Stimulated activated CD4-positive, alpha-beta T cell treated with anti-CD3 and anti-CD28 coated beads, Interleukin-15, amount 100 ng/mL, for 1 hour (primary cell): ENCODE measurements at places on chromosomes 6 and 20.

DNA sequence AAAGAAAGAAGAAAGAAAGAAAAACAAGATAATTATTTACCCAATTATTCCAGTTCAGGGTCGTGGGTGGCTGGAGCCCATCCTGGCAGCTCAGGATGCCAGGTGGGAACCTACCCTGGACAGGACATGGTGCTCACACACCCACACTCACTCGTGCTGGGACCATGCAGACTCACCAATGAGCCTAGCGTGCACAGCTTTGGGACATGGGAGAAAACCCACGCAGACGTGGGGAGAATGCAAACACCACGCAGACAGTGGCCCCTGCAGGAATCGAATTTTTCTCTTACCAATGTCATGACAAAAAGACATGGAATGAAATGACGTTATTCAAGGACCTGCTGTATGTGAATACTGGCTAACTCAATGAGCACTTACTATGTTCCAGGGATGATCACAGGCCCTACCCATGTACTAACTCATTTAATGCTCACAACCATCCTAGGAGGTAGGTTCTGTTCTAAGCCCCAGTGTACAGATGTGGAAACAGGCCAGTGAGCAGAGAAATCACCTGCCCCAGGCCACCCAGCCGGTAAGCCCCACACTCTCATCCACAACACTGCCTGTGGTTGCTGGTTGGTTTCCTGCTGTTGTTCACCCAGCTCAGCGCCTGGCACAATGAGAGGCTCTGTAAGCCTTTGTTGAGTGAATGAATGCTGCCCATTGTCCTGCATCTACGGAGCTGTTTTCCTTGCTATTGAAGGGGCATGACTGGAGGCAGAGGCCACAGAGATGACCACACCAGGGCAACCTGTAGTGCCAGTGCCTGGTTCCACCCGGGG is 6.8 kb upstream of the PI16 start:
- DNase-seq: no peak

- DNase-seq: no peak
Observed at GRCh38 chr6:46220352-46221221, 49.8 kb upstream of the ENPP5 start.

DNA sequence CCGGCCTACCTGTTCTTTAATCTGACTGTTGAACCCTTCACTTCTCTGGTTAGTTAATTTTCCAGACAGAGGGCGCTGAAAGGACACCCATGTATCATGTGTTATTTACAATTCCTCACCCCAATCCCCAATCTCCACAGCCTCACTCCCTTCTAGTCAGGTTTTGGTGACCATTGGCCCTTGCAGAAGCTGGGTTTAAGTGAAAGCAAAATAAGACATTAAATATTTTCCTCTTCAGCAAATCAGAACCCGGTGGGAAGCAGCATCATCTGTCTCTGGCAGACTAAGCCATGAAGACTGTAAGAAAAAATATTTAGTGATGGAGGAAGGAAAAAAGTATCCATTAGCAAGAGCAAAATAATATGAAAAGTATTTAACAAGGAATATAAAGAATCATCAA is 9.4 kb upstream of the HLA-DQA1 start:
- no peak for DNase-seq

DNA sequence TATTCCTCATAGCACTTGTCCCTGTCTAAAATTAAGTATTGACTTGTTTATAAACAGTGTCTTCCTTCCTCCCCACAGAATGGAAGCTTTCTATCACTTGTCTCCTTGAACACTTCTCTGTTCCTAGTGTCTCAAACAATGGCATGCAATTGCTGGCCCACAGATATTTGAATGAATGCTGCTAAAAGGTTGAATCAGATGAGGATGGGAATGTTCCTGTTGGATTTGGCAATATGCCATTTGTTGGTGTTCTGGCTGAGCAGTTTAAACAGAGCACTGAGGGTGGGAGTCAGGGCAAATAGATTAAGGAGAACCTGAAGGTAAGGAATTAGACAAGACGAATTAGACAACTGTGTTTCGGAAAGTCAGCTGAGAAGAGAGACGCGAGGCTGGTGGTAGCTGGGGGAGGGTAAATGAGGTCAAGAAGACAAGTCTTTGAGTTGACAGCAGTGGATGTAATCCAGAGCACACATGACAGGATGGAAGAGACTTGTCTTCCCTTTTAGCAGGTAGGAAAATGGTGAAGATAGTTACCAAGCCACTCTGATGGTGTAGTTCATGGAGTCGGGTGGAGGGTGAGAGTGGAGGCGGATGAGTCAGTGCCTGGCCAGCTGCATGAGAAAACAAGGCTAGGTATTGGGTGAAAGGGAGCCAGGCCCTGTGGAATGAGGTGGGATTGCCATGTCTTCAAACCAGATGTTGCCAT is 58.3 kb upstream of the GNRH2 start:
- no peak for DNase-seq

DNA sequence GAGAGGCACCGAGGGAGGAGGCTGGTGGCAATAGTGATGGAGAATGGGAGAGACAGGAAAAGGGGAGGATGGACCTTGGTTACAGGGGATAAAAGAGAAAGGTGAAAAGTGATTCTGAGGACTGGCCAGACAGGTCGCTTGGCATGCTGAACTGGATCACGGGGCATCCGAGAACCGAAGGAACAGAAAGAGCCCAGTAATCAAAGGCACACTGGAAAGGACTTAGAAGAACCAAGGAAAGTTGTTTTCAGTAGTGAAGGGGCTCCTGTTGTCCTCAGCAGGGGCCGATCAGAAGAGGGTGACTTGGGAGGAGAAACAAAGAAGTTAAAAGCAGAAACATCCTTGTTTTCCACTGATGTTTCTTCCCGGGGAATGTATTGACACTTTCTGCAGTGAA is 18.9 kb downstream of the SYTL3 start:
- DNase-seq: no peak

DNA sequence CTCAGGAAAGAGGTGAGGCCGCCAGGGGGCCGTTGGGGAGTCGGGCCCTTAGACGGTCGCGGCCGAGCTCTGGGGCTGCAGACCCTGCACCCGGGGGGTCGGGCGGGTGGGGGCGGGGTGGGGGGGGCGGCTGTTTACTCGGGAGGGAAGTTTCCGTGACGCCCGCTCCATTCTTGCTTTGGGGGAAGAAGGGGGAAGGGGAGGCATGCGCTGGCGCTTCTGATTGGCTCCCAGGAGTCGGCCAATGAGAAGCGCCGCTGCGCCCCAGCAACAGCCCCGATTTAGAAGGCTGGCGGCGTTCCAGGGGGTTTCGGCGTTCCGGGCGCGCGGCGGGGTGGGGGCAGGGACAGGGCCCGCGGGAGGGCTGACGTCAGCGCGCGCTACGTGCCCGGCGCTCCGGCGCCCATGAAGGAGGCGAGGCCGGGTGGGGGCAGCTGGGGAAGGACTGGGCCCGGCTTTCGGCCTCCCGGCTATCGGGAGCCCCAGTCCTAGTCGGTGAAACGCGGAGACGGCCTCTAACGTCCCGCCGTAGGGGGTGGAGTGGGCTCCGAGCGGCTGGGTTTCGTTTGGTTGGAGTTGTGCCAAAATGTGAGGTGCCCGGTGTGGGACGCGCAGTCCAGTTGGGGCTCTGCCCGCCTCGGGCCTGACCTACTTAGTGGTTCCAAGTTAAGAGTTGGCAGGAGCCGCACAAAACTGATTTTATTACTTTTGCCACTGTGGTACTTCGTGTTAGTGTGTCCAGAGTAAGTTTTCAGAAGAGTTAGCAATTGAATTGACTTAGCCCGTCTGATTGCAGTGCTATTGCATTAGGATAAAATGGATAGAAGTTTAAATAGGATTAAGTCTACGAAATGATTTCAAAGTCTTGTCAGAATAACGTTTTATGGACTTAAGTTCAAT is 1.1 kb downstream of the PNRC1 start:
- DNase-seq: peak; percentile 98

DNA sequence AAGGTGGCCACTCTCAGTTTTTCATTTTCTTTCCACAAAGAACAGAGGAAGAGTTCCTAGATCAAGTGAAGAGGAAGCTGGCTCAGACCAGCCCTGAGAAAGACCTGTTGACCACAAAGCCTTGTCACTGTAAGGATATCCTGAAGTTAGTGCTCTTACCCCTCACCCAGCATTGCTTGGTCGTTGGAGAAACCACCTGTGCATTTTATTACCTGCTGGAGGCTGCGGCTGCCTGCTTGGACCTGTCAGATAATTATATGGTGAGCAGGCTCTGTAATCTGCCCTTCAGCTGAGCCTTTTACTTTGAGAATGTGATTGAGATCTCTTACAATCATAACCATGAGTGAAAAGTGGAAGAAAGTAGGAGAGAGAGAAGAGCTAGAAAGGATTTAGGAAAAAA is 21.9 kb downstream of the TREML1 start:
- DNase-seq: no peak

GRCh38 chr6:131244942-131245341 is 109.7 kb downstream of the AKAP7 start:
- DNase-seq: no peak

DNA sequence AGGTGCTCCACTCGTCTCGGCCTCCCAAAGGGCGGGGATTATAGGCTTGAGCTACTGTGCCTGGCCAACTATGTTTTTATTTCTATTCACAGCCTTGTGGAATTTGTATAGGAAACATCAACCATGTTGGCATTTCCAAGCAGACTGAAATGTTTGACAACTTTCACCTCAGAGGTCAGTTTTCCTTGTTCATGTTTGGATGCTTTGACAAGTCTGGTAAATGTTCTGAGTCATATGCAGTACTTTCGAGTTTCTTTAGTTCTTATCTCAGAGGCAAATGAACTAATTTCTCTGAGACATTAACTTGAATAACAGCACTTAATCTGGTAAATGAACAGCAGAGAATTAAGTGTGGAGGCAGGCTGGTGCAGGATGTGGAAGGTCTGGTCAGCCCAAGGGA is 373.4 kb upstream of the SYNCRIP start:
- DNase-seq: no peak

GRCh38 chr6:163118941-163119340 is 295.6 kb upstream of the QKI start:
- DNase-seq: no peak

DNA sequence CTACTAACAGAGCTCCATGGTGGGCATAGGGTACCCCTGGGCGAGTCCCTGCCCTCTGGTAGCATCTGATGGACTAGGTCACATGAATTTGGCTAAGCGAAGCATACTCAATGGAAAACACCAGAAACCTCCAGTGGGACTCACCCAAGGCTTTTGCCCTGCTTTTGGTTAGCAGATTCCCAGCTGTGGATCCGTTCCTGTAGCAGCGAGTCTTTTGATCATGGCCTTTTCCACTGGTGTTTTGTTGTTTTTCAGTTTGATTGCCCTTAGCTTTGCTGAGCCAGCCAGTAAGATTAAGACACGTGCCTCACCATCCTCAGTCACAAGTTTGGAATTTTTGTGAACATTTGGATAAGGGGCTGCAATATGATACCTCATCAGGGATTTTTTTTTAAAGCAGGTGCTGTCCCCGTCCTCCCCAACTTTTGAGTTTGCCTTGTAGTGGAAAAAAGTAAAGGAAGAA is 8.0 kb downstream of the TNFAIP3 start:
- no peak for DNase-seq

GRCh38 chr6:41917528-41917927 is 3.4 kb downstream of the MED20 start:
- DNase-seq: no peak

DNA sequence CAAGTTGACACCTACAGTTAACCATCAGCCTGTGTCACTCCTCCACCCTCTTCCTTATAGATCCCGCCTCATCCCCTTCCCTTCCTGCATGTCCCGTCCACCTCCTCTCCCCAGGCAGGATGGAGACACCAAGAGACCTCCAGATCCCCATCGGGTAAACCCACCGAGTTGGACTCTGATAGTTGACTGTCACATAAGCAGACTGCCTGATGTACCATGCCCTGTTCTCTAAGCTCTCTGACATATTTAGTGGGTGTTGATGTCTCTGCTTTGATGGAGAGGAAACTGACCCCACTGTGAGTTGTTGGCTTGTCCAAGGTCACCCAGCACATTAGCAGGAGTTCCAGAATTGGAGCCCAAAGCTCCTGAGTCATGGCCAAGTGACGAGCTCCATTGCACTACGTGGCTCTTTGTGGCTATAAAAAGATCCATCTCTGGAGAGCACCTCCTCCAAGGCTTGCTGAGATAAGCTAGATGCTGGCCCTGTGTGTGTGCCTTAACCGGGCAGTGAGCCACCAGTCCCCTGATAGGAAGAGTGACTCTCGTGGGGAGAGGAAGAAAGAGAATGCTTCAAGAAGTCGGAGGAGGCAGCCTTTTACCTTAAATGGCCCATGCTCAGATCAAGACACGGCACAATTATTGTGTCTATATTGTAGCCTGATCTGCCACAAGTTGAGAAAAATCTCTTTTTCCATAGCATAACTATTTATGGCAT is 236.0 kb upstream of the ECI2 start:
- no peak for DNase-seq

GRCh38 chr20:57959018-57959417 is 249.2 kb upstream of the PMEPA1 start:
- DNase-seq: no peak

GRCh38 chr20:63782521-63782971 is 43.0 kb downstream of the SLC2A4RG start:
- no peak for DNase-seq

- no peak for DNase-seq
Observed at GRCh38 chr20:56373942-56374341, 15.2 kb downstream of the FAM210B start.

DNA sequence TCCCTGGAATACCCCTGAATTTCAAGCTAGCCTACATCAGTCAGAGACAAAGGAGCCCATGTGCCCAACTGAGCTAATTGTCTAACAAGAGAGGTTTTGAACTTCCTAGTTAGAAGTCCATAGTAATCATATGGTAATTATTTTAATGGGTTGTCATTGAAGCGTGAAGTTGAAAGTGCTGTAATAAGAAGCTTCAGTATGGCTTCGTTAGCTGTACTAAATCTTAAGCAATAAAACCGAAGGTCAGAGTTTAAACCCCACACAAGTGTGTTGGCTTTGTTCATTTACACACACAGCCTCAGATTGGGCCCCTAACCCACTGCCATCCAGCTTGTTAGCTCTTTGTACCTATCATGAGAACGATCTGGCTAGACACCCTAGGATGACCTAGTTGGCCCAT is 195.6 kb upstream of the RIN2 start:
- DNase-seq: no peak

GRCh38 chr6:2266031-2266795 is 20.8 kb upstream of the GMDS start:
- no peak for DNase-seq

- no peak for DNase-seq
Observed at GRCh38 chr6:170243791-170244291, 47.0 kb downstream of the DLL1 start.

GRCh38 chr6:8137529-8137939 is 35.2 kb upstream of the EEF1E1 start:
- DNase-seq: no peak

DNA sequence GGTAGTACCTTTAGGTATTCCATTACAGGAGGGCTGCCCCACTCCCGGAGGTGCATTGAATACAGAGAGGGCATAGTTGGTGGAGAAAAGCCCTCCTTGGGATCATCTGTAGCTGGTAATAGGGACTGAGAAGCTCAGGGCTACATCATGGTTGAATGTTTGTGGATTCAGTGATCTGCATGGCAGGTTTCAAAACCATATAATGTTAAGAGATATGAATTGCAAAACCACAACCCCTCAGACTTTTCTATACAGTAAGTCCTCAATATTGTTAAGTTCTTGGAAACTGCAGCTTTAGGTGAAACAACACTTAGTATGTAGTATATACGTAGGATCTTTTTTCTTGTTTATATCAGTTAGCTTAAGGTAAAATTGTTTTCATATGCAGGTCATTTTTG is 11.3 kb downstream of the TULP4 start:
- no peak for DNase-seq
